Posterior vena cava (tissue), 2 donors: ENCODE measurements at places on chromosomes 3 and 15. TPM values are rescaled to one million over a fixed set of nuclear protein-coding genes. Genes with fewer than 3 reads are reported as not detected.

The TGM4 gene
- not detected for total RNA-seq

The TYRO3 gene
- total RNA-seq: 5.0 TPM

The ABI3BP gene
- 470 TPM for total RNA-seq

The GOLGA6L7 gene
- total RNA-seq: not detected

The ASB14 gene
- not detected for total RNA-seq

The MBD4 gene
- 23.1 TPM for total RNA-seq

The KBTBD8 gene
- 1.9 TPM for total RNA-seq

The XCR1 gene
- 0.37 TPM for total RNA-seq

The SAMMSON gene
- total RNA-seq: 0.28 TPM

The SIAH2 gene
- 30.6 TPM for total RNA-seq

The STARD5 gene
- total RNA-seq: 5.9 TPM

The GRM2 gene
- total RNA-seq: 0.24 TPM

The GOLGA8O gene
- total RNA-seq: 2.0 TPM

The TPRG1 gene
- 15.2 TPM for total RNA-seq

The ZPLD1 gene
- 12.3 TPM for total RNA-seq

The PLXND1 gene
- 155 TPM for total RNA-seq

The MAP1A gene
- total RNA-seq: 67.7 TPM

The RBP2 gene
- not detected for total RNA-seq

The PAQR5 gene
- total RNA-seq: 1.2 TPM

The IQCF5 gene
- not detected for total RNA-seq

The MESP2 gene
- total RNA-seq: 0.38 TPM

The PAK6 gene
- total RNA-seq: 0.38 TPM

The CYP1A2 gene
- total RNA-seq: not detected

The CHRM5 gene
- total RNA-seq: not detected

The ITIH3 gene
- total RNA-seq: 16.1 TPM

The CELSR3 gene
- 0.65 TPM for total RNA-seq

The NEK11 gene
- 5.7 TPM for total RNA-seq

The SKOR1 gene
- 0.76 TPM for total RNA-seq

The ZNF502 gene
- total RNA-seq: 5.7 TPM

The CACNA2D2 gene
- 2.6 TPM for total RNA-seq

The GPR15 gene
- total RNA-seq: not detected

The CCDC39 gene
- 0.65 TPM for total RNA-seq

The GOLGA8T gene
- not detected for total RNA-seq

The TM4SF1 gene
- 219 TPM for total RNA-seq

The RTP3 gene
- total RNA-seq: not detected

The FSD2 gene
- total RNA-seq: not detected

The IQCF2 gene
- total RNA-seq: not detected

The GP9 gene
- total RNA-seq: not detected

The KLHL6 gene
- 2.0 TPM for total RNA-seq

The FAM81A gene
- total RNA-seq: 0.90 TPM

The HTR3C gene
- total RNA-seq: not detected

The C2CD4A gene
- total RNA-seq: not detected

The PRSS50 gene
- total RNA-seq: not detected

The ZNF774 gene
- total RNA-seq: 3.5 TPM

The MUC4 gene
- total RNA-seq: not detected

The MORC1 gene
- not detected for total RNA-seq

The REC114 gene
- not detected for total RNA-seq

The CSTA gene
- total RNA-seq: 9.7 TPM

The TNFAIP8L3 gene
- total RNA-seq: 151 TPM

The SMARCC1 gene
- total RNA-seq: 53.4 TPM
